ENCODE measurements at places on chromosomes 5 and 9. TPM values are rescaled to one million over a fixed set of nuclear protein-coding genes. Genes with fewer than 3 reads are reported as not detected.

DNA sequence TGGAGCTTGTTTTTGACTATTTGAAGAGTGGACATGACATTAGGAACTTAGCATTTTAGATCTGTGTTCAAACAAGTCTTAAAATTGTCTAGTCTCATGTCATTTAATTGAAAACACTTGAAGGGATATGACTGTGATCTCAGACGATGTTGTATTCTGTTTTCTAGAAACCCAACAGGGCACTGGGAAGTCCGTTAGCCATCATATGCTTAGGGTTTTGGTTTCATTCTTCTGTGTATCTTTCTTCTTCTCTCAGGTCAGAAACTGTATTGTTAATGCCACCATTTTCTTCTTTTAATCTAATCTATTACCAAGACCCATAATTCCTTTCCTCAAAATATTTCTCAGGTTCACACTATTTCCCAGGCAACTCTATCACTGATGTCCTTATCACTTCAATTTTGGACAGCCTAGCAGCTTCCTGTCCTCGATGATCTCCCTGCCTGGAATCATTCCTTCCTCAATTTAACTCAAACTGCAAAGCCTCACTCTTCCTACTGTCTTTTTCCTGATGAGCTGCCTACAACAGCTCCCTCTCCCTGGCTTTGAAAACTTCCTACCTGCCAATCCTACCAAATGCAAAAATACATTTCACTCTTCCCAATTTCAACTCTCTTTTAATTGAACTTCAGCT, 77.7 kb downstream of the MEF2C start:
- DNase-seq, result no peak

GRCh38 chr9:117153021-117153420, 261.8 kb downstream of the ASTN2 start:
- no peak for DNase-seq

DNA sequence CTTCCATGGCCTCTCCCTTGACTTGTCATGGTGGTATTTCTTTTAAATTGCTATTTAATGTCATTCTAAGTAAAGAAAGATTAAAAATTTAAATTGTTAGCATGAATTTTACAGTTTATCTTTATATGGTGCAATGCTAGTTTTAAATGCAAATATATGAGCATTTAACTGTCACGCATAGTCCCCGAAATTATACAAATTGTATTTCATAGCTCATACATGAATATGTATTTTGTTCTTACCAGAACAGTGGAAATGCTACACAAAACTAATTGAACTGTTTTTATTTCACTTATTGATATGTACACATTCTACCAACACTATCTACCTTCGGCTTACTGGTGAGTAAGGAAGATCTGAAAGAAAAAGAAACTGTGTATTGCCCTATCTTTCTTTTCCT, 125.8 kb downstream of the CARTPT start:
- DNase-seq, result no peak

DNA sequence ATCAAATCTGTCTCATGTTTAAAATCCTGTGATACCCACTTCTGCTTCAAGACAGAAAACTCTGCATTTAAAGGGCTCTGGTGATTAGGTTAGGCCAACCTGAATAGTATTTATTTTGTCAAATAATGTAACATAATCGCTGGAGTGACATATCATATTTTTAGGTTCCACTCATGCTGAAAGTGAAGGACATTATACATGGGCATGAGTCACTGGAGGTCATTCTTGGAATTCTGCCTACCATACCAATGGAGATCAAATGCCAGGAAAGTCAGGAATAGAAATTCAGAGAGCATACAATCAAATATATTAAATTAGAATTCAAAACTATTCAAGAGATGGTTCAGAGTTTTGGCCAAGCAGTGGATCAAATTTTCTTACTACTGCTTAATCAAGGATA, 97.1 kb upstream of the PRSS3 start:
- no peak for DNase-seq

DNA sequence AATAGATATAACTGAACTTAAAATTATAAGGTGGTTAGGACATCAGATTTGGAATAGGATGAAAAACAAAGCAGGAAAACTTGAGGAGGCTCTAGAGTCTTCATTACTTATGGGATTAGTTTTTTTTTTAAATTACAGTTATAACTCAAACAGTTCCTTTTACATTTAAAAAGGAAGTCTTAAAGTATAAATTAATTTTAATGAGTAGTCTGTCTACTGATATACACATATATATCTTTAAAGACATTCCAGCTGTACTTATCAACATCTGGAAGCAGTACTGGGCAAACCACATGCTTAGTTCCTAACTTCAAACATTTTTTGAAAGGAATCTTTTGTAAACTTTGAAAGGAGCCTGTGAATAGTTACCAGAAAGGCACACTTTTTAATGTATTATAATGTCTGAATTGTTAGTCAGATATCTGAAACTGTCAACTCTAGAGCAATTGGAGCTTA, 6.0 kb downstream of the ACTBL2 start:
- no peak for DNase-seq

- DNase-seq, result no peak
These were observed 36.2 kb upstream of the SLC6A3 start for GRCh38 chr5:1481266-1481958.

GRCh38 chr9:72812559-72813111, 140.2 kb downstream of the ALDH1A1 start:
- DNase-seq, result no peak

DNA sequence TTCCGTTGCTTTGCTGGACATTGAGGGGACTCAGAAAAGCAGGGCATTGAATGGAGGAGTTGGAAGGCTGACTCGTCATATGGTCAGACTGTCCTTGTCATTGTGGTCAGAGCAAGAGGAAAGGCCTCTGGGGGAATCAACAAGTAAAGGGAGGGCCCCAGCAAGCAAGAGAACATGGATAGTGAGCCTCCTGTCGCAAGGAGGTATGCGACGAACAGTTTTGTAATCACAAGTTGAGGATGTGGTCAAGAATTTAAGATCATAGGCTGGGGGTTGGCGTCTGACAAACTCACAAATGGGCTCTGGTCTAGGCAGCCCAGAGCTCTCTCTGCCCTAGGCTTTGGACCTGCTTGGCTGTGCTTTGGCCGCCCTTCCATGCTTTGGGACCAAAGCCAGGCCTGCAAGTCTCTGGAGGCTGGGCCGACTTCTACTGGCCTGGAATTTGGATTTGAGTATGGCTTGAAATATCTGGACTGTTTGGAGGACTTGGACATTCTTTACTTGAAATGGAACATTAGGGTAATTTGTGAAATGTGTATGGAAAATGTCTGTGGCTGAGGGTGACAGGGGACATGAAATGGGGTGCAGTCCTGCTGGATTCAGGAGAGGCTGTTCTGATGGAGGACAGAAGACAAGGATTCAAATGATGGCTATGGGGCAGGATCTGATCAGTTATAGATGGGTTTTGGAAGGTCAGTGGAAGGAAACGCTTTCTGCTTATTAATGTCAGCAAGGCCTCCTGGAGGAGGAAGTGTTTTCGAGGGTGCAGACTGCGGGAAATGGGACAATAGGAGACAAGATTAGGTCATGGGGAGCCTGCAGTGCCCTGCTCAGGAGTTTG, 19.2 kb upstream of the NDST1 start:
- DNase-seq, result peak; percentile 40

DNA sequence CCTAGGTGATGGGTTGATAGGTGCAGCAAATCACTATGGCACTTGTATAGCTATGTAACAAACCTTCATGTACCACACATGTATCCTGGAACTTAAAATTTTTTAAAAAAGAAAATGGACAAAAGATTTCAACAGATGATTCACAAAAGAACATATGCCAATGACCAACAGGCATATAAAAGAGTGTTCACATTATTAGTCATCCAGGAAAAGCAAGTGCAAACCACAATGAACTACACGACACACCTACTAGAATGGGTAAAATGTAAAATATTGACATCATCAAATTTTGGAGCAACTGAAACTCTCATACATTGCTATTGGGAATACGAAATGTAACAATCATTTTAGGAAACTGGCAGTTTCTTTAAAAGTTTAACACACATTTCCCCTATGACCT, 109.9 kb downstream of the YIPF5 start:
- DNase-seq, result no peak

DNA sequence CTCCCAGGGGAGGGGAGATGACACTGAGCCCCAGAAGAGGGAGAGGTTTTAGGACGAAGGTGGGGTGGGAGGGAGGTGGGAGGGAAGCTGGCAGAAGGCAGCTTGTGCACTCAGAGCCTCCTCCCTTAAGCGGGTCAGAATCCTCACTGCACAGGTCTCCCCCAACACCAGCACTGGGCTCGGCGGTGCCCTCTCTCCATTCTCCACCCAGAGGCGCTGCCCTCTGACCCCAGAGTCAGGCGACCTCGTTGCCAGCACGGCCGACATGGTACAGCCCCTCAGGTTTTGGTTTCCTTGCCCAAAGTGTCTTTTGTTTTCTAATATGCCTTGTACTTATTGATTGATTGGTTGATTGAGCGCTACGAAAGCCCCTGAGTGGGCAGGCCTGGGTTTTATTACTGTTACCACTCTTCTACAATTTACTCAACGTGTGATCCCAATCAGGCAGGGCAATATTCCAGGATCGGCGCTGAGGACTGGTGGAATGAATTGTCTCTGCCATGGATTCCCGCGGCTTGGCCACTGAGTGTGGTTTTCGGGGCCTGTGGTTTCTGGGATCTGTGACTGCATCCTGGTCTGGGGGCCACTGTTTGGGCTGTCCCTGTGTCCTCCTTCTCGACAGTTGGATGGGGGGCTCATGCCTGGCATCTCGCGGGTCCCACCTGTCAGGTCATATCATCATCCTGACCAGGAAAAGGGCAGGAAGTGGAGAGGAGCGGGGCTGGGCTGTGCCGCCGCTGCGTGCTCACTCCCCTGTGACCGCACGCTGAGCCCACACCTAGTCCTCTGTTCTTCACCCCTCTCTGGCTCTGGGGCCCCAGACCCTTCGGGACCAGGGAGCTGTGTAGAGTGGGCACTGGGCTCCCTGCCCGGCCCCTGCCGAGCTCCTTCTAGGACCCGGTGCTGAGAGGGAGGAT, 9.6 kb upstream of the FCN2 start:
- no peak for DNase-seq

DNA sequence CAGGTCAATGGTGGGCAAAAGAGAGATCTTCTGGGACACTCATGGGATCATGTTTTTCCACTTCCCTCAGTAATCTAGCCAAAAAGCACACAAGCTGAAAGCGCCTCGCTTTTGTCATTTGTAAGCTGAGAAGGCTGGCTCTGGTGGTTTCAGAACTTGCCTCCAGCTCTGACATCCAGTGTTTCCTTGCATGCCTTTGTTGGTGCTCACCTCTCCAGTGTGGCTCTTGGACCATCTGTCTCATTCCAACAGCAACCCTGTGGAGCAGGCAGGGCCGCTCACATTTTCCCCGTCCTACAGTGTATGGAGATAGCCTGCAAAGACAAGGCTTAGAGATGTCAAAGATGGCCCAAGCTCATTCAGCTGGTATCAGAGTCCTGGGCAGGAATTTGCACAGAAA, 160.8 kb upstream of the KLF4 start:
- no peak for DNase-seq

- DNase-seq, result no peak
These were observed 106.5 kb downstream of the BNC2 start for GRCh38 chr9:16763946-16764345.

- peak; percentile 88 for DNase-seq
These were observed 12.8 kb upstream of the SRP19 start for GRCh38 chr5:112848116-112848811.

DNA sequence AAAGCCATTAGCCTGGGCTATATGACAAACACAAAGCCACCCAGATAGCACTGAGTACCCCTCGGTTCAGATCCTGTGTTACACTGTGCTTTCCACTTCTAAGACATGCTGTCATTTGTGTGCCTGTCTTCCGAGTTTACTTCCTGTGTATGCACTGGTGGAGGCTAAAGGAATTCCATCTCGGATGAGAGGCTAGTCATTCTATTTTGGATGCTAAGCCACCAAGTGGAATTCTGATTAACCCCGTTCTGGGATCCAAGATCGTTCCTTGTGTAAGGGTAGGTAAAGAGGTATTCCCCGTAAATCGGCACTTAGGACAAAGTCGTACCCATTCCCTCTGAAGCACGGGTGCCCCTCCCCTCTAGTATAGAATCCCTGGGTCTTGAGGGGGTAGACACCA, 8.7 kb downstream of the PROP1 start:
- DNase-seq, result no peak

DNA sequence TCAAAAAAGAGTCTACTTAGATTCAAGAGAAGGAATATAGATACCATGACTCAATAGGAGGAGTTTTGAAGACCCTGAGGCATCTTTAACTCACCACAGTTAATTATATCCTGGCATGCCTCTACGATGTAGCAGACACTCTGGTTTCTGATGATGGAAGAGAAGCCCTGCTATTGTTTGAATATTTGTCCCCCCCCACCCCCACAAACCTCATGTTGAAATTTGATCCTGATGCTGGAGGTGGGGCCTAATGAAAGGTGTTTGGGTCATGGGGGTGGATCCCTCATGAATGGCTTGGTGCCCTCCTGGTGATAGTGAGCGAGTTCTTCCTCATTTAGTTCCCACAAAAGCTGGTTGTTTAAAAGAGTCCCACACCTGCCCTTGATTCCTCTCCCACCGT, 147.9 kb upstream of the TBCA start:
- peak; percentile 58 for DNase-seq

DNA sequence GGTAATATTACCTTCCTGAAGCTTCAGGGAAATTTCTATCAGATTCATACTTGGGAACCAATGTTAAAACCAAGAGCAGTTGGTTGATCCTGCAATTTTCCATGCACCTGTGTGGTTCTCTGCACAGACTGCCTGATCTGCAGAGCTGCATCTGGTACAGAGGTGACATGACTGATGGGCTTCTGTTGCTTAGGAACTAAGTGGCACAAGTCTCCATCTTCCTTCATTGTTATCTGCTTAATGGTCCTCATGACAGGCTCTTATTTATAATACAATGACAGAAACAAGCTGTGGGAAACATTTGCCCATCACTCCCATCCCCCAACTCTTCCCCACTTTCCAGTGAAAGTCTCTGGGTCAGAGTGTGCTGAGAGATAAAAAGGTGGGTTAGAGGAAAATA, 799.1 kb downstream of the TAF11L14 start:
- DNase-seq, result no peak

DNA sequence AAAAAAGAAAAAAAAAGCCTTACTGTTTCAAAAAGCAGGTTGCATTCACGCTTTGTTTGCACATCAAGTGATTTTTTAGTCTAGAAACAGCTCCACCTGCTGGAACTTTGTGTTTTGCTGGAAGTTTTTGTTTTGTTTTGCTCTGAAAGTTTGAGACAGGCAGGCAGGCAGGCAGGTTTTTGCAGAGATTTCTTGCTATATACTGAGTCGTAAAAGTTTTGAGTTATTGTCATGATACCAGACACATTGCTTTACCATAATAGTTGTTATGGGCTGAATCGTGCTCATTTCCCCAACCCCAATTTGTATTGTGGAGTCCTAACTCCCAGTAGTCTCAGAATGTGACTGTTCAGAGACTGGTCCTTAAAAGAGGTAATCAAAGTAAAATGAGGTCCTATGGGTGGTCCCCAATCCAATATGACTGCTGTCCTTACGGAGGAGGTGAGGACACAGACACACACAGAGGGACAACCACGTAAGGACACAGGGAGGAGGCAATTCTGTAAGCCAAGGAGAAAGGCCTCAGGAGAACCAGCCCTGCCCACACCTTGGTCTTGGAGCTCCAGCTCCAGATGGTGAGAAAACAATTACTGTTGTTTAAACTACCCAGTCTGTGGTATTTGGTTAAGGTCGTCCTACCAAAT, 20.9 kb downstream of the OR2Y1 start:
- DNase-seq, result peak; percentile 56

- peak; percentile 10 for DNase-seq
These were observed 1019.5 kb downstream of the NR2F1-AS1 start for GRCh38 chr5:92561411-92561959.

The THBS4 gene
- total RNA-seq, result 0.48 TPM

The SLC46A2 gene
- total RNA-seq, result not detected

The CHSY3 gene
- 7.8 TPM for total RNA-seq

The DND1 gene
- 0.26 TPM for total RNA-seq

Measured in SK-MEL-5 (cell line).